Right kidney (tissue), 9 donors: ENCODE measurements at places on chromosomes 11 and 22.

GRCh38 chr11:85182441-85183387, 444.4 kb downstream of the DLG2 start:
- no peak for DNase-seq

DNA sequence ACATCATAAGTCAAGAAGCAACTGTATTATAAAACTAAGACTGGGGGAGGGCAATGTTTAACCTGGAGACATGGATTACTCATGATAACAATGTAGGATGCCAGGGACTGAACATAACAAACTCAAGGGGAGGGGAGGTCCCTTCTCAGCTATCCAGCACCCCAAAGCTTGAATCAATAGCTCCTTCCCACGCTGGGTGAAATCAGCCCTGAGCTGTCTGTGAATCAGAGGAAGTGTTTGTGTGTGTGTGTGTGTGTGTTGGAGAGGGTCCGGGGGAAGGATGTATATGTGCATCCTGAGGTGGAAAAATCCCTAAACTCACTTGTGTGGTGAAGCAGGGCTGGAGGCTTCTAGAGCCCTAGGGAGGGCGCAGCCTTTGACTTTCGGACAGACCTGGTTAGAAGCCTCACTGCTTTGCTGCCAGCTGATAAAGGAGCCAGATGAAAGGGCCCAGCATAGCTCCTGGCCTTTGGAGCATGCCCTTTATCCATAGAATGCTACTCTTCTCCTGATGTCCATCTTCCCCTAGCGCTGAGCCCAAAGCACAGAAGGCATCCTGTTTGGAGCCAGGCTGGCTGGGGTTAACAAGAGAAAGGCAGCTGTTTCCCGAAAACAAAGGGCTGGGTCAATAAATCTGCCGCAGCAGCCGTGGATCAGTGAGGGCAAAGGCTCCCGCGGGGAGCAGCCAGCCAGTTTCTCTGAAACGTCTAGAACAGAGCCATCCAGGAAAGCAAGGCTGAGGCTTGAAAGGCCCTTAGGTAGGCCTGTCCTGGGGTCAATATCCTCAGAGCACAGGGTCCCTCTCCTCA, 35.8 kb downstream of the TNKS1BP1 start:
- DNase-seq: peak; percentile 37

DNA sequence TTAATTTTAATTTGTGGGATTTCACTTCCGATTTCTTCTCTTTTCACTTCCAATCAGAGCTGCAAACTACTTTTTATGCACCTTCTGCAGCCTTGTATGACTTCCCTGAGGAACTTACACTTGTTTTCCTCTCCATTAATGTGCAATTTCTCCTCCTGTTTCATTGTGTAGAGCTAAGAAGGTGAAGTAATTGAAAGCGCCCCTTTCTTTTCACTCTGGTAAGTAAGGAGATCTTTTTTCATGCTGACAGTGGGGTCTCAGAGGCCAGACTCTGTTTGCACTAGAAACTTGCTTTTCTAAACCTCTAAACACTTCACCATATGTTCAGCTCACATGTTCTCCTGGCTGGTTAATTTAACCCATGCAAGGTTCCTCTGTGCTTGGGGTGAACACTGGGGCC, 117.0 kb downstream of the FANCF start:
- no peak for DNase-seq

DNA sequence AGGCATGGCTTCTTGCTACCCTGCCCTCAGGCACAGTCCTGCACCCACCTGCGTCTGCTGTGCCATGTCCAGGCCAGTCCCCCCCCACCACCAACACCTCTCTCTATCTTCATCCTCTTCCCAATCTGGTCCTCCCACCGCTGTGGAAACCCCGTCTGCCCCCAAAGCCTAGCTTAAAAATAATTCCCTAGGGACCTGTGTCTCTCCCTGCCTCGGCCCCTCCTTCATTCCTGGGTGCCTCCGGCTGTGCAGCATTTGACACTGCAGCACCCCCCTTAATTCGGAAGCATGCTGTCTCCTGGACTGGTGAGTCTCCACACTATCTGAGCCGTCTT, 2.5 kb upstream of the ASCL2 start:
- DNase-seq: no peak

DNA sequence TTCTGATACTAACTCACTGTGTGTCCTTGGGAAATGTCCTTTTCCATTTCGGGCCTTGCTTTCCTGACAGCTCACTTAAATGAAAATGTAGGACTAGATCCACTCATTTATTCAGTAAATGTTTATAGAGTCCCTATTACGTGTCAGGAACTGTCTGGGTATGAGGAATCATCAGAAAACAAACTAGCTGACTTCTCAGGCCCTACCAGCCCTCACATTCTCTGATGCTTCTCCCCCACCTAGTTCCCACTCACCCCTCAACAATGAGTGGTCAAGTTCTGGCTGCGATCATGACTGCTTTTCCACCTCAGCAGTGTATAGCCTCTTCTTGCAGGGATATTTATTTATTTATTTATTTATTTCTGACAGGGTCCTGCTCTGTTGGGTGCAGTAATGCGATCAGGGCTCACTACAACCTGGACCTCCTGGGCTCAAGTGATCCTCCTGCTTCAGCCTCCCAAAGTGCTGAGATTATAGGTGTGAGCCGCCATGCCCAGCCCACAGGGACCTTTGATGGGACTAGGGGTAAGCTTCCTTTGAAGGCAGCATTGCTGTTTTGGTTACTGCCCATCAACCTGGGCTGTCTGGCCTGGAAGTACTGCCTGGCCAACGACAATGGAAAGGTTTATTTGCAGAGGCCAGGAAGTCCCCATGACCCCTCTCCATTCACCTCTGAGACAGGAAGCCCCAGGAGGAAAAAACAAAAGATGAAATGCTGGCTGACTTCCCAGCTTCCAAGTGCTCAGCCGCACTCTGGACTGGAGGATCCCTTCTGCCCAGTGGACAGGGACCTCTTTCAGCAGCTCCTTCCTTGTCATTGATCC, 33.1 kb upstream of the POLD3 start:
- DNase-seq: no peak

GRCh38 chr11:121071846-121072450, 29.1 kb upstream of the TECTA start:
- DNase-seq: no peak

GRCh38 chr11:41051919-41052635, 407.4 kb downstream of the LRRC4C start:
- DNase-seq: no peak

GRCh38 chr11:44726283-44727113, at the start of gene TSPAN18:
Gene TSPAN18, plus strand, starts transcription at chr11:44726962. Its CDS starts 179,455 bp downstream, at chr11:44906417.
- DNase-seq: peak; percentile 65

DNA sequence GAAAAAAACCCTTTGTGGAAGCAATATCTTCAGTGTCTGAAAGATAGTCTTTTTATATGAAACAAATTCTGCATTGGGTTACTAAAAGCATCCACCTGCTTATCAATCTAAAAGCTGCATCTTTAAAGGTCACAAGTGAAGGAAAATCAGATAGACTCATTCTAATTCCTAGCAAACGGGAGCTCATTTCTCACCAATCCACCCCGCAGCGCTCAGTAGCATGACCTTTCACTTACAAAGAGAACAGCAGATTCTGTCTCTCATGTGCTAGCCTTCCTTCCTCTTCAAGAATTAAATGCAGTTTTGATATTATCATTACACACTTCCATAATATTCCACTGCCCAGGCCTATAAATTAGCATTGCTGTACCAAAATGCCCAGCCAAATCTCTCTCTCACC, 212.9 kb downstream of the CADM1 start:
- DNase-seq: no peak

GRCh38 chr11:70512716-70513115, 114.4 kb downstream of the CTTN start:
- DNase-seq: no peak

DNA sequence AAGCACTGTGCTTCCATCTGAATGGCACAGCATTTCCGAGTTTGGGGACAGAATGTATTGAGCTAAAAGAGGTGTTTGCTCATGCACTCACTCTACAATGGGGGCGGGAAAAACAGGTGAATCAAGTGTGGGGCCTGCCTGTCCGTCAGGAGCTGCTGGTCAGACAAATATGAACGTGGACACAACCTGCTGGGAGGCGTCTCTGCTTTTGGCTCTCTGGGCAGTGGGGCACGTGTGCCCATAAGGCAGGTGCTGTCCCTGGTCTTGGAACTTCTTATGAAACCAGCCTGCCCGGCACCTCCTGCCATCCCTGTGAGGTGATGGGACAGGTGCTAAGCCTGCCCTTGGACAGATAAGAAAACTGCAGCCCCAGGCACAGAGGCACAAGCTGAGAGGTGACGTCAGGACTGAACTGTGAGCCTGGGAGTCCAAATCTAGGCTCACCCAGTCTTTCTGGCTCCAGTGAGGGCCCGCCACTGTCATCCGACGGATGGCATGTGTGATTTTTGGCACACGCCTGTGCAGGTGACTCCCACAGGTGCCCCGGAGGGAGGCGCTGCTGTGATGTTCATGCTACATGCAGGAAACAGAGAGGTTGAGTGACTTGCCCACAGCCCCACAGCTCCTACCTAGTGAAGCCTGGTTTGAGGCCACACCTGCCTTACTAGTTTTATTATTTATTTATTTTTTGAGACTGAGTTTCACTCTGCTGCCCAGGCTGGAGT, 51.6 kb downstream of the SMIM38 start:
- DNase-seq: no peak

DNA sequence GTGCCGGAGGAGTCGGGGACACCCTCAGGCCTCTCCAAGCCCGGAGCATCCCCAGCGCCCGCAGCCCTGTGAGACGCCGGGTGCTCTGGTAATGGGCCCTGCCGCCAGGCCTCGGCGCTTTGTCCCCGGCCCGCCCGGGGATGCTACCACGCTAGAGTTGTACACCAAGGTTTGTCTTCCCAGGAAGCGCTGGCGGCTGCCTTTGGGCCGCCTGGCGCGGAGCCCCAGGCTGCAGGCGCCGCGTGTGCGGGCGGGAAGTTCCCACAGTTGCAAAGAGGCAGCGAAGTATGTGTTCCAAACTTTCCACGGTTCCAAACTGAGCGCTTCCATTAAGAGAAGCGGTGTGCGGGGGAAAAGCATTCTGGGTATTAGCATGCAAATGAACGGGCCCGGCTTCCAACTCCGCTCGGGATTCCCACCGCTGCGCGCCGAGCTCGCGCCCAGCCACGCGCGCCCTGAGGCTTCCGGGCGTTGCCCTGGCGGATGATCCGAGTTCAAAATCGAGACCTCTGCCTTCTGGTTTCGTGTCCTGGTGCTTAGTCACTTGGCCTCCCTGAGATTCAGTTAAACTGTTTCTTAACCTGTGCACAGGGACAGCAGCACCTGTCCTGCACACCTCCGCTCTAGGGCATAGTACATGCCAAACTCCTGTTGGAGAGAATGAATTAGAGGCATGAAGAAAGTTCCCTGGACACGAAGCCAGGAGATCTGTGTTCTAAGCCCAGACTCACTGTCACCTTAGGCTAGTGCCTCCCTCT, 1.3 kb upstream of the PATZ1 start:
- DNase-seq: peak; percentile 91

DNA sequence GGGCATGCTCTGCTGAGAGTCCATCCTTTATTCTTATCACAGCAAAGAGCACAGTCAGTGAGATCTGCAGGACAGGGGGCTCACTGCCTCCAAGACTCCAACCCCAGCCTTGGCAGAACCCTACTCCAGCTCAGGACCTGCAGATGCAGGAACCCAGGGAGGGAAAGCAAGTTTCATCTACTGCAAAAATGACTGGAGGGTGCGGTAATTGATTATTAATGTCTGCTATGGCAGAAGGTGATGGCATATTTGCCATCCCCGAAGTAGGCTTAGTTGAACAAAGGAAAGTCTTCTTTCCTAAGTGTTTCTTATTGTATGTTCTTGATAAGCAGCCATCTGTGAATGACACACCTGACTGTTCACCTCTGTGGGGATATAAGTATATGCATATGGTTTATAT, 9.2 kb downstream of the SCUBE1 start:
- DNase-seq: no peak

DNA sequence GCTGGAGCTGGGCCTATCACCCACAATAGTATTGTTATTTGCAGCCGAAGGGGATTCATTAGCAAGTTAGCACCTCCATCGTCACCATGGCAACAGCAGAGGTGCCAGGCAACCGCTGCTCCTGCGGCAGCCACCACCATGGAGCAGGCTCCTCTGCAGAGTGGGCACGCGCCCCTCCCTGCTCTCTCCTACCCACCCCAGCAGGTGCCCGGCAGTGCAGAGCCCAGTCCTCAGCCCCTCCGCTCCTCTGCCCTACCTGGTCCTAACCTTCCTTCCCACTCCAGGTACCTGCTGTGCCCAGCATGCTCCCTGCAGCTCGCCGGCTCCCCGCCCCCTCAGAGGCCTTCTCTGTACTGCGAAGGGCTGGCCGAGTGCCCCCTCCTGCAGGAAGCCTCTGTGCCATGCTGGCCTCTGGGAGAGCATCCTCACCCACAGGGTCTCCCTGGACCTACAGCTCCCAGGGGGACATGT, 3.6 kb downstream of the DUSP8 start:
- no peak for DNase-seq

GRCh38 chr11:12792018-12792417, 117.8 kb downstream of the TEAD1 start:
- no peak for DNase-seq

- no peak for DNase-seq
These were observed 13.8 kb downstream of the UQCR10 start for GRCh38 chr22:29780748-29781676.

DNA sequence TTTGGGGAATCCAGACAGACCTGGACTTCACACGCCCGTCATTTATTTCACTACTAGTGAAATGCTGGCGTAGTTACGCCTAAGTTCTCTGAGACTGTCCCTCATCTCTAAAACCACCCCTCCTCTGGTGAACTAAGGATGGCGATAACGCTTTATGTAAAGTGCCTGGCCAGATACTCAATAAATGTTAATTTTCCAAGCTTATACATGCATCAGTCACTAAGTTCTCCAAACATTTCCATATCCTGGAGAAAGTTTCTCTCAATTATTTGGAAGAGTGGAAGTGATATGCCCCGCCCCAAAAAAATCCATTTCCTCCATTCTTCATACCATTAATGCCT, 1.1 kb upstream of the FBXO3 start:
- DNase-seq: no peak

- DNase-seq: no peak
These were observed 86.5 kb upstream of the CARD18 start for GRCh38 chr11:105226091-105226490.

- no peak for DNase-seq
These were observed 6.6 kb downstream of the NEAT1 start for GRCh38 chr11:65429068-65429681.

GRCh38 chr22:16953206-16954059, 54.6 kb downstream of the GAB4 start:
- no peak for DNase-seq

DNA sequence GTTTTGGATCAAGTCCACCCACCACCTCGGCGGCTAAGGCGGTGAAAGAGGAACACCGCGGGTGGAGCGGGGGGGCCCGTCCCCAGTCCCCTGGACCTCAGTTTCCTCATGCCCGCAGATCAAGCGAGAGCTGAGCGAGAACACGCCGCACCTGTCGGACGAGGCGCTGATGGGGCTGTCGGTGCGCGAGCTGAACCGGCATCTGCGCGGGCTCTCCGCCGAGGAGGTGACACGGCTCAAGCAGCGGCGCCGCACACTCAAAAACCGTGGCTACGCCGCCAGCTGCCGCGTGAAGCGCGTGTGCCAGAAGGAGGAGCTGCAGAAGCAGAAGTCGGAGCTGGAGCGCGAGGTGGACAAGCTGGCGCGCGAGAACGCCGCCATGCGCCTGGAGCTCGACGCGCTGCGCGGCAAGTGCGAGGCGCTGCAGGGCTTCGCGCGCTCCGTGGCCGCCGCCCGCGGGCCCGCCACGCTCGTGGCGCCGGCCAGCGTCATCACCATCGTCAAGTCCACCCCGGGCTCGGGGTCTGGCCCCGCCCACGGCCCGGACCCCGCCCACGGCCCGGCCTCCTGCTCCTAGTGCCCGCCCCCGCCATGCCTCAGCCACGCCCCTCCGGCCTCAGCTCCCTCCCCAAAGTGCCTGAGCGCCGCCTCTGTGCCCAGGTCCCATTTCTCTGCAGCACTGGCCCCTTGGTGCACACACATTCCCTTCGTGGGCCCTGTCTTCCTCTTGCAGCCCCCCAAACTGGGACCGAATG, 12.7 kb downstream of the MAFF start:
- peak; percentile 71 for DNase-seq
